CD4-positive, alpha-beta T cell treated with Interleukin-12 subunit alpha and Interleukin-12 subunit beta, for 1 hour (primary cell): ENCODE measurements at places on chromosomes 4 and X.

DNA sequence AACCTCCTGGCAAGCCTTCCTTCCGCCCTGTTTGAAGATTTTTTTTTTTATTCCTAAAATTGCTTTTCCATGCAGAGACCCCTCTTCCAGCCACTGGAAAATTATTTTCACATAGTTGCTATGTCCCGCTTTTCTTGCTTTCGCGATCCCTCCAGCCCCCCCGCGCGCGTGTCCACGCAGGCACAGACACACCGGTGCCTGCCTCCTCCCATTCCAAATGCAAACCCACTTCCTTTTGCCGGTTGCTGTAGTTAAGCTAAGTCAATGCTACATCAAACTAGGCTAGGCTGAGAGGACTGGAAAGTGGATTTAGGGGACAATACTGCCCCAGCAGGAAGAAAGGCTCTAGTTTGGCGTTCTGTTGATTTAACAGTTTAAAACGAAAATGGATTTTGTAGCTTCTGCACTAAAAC, 111.0 kb downstream of the DHX15 start:
- no peak for DNase-seq

DNA sequence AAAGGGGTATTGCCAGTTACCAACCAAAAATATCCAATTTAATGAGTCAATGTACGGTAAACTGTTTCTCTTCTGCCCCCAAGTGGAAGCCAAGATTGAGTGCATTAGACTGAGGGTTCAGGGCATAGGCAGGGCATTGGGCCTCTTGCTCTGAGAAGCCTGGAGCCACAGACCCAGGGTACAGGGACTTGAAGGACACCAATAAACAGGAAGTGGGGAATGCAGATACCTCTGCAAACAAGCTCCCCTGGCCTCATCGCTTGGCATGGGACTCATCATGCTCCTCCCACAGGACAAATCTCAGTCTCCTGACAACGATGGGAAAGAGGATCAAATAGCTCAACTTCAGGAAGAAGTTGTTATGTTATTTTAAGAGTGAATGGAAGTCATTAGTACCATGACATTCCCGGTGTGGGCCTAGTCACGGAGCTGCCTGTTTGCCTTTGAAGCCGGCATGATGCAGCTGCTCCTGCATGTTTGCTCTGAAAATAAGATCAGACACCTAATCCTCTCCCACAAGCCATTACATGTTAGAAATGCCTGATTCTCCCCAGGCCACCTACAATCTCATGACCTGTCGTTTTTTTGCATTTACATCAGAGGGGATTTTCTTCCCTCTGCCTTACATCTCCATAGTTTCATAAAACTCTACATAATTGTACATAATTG, 224.2 kb downstream of the RCHY1 start:
- no peak for DNase-seq

- no peak for DNase-seq
Measured at GRCh38 chrX:39922926-39923325, 174.8 kb downstream of the BCOR start.

DNA sequence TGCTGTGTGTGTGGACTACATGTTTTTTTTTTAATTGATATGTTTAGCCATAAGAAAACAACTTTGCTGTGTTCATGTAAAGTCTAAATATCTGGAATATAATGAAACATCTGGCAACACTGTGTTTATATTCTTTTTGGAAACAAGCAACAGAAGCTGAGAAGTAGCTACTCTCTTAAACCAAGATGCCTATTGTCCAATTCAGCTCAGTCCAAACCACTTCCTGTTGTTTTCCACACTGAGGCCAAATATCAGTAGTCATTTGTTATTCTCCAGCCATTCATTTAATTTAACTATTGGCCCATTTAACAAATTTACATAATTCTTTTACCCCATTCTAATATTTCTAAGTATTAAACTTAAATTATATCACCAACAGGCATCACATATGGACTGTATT, 903.0 kb upstream of the SLIT2 start:
- no peak for DNase-seq

DNA sequence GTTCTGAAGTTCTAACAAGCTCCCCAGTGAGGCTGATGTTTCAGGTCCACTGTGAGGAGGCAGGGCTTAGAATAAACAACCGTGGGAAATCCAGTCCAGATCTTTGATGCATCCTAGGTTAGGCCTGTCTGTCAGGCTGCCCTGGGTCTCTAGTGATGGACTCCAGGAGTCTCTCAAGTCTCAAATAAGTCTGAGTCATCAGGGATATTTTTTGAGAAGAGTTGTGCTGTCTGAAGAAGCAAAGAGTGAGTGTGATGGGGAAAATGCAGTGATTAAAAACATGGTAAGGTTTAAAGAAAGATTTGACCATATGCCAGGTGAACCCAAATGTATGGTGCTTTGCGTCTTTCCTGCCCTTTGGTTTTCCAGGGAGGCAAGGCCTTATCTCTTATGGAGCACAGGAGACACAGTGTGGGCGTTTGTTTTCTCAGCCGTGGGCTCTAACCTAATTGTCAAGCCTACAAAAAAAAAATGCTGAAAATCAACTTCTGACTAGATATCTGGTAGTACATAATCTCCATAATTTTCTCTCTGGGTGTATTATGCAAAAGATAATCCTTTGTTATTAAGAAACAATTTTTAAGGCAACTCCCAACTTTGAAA, 100.7 kb downstream of the PTTG2 start:
- DNase-seq: no peak

DNA sequence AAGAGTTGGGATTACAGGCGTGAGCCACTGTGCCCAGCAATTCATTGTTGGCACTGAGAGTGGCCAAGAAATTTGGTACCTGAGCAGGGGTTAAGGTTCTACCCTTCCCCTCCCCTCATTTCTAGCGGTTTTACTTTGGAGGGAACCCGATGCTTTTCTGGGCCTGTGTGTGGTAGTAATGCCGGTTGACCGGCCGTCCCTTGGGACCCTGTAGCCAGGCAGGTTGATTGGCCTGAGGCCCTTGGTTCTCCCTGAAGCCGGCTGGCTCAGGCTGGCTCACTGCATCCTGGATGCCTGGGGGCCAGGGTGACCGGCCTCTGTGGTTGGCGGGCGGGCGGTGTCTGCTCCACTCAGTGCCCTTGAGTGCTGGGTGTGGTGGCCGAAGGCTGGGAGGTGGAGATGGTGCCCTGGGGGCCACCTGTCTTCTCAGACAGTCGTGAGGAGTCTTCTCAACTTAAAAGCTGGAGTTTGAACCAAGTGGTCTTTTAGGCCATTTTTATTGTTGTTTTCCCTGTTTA, 45.6 kb downstream of the RGS12 start:
- no peak for DNase-seq

- no peak for DNase-seq
Measured at GRCh38 chrX:138020941-138021340, 455.0 kb downstream of the ZIC3 start.

DNA sequence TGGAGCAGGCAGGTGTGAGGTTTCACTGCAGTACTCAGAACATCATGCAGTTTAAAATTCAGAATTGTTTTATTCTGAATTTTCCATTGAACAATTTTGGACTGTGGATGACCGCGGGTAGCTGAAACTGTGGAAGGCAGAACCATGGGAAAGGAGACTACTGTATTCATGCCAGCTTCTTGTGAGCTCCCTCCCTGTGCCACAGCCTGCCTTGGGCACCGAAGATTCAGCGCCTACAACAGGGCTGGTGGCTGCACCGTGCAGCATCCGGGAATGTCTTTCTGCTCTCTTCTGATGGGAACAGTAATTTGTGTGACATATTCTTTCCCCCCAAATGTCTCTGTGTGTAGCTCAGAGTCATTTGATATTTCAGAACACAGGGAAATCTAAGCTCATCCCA, 118.5 kb upstream of the NKX1-1 start:
- DNase-seq: no peak

DNA sequence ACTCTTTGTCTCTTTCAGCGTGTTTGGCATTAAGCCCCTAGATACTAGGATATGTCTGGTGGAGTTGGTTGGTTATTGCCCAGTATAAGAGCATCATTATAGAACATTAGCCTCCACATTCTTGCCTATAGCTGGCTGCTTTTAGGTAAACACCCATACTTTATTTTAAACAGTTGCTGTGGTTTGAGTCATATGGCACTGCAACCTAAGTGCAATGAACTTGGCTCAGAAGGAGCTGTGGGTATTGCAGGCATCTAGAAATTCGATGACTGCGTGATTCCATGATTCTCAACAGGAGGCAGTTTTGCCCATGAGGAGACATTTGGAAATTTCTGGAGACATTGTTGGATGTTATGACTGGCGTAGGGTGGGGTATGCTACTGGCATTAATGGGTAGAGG, 49.5 kb downstream of the DCLK2 start:
- no peak for DNase-seq

GRCh38 chr4:149291463-149291862, 524.2 kb downstream of the IQCM start:
- DNase-seq: no peak

- peak; percentile 10 for DNase-seq
Measured at GRCh38 chr4:87026800-87027495, 92.1 kb downstream of the AFF1 start.
